Heart left ventricle (tissue), 16 donors: ENCODE measurements at places on chromosomes 6 and 20. TPM values are rescaled to one million over a fixed set of nuclear protein-coding genes. Genes with fewer than 3 reads are reported as not detected.

- H3K36me3 ChIP-seq = peaks cover 15% of the 10 kb centered on the region
- no peak overlapping the region for H3K27ac ChIP-seq
- DNase-seq = no peak
- H3K4me3 ChIP-seq = no peak overlapping the region
These were observed 8.0 kb downstream of the MMUT start for GRCh38 chr6:49454787-49455709.

DNA sequence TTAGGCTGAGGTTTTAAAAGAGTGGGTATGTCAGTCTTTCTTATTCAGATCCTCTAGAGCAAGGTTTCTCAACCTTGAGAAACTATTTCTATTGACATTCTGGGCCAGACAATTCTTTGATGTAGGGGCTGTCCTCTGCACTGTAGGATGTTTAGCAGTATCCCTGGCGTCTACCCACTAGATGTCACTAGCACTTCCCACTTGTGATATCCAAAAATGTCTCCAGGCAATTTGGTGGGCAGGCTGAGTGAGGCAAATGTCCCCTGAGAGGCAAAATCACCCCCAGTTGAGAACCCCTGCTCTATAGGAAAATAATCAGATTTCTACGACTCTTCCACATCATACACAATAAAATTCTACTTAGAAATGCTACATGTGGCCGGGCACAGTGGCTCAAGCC, 7.7 kb upstream of the ZKSCAN8 start:
- peaks cover 40% of the 10 kb centered on the region for H3K4me1 ChIP-seq
- H3K27me3 ChIP-seq = no peaks in the 10 kb centered on the region
- no peak overlapping the region for H3K4me3 ChIP-seq
- peaks cover 22% of the 10 kb centered on the region for H3K36me3 ChIP-seq

- peaks cover 20% of the 10 kb centered on the region for H3K4me1 ChIP-seq
- no peaks in the 10 kb centered on the region for H3K36me3 ChIP-seq
- H3K4me3 ChIP-seq = no peak overlapping the region
- DNase-seq = no peak
These were observed 191.9 kb upstream of the PREP start for GRCh38 chr6:105594821-105595220.

DNA sequence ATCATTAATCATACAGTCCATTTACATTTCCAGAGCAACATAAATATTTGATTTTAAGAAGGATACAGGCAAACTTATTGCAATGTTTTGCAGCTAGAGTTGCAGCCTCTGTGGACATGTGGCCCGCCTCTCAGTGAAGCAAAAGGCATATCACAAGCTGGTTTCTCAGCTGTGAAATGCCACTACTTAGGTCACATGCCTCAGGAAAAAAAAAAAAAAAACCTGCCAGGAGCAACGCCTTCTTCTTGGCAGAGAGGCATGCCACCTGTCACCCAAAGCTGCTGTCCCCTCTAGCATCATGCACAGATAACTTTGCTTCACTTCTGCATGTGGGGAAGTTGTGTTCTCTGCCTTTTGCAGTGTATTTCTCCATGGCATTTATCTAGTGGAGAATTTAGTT, 18.5 kb downstream of the GRM1 start:
- H3K36me3 ChIP-seq = no peaks in the 10 kb centered on the region
- H3K4me1 ChIP-seq = no peaks in the 10 kb centered on the region
- no peaks in the 10 kb centered on the region for H3K27me3 ChIP-seq
- no peak for DNase-seq

DNA sequence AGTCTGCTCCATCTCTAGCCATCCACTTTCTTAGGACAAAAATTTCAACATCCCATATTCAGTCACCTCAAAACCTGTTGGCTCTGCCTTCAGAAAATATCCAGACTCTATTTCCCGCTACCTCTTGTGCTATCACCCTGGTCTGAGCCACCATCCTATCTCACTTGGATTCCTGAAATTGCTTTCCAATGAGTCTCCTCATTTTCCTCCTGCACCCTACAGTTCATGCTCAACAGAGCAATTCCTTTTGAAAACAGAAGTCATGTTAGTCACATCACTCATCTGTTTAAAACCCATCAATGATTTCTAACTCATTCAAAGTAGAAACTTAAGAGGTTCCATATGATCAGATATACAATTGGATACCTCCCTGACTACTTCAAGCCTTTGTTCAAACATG, 229.9 kb downstream of the ADGRG6 start:
- no peak overlapping the region for H3K4me3 ChIP-seq
- no peaks in the 10 kb centered on the region for H3K36me3 ChIP-seq
- H3K4me1 ChIP-seq = no peaks in the 10 kb centered on the region
- DNase-seq = no peak

ULBP1 gene
- 0.47 TPM for total RNA-seq
